ENCODE measurements at places on chromosomes 3 and 15. TPM values are rescaled to one million over a fixed set of nuclear protein-coding genes. Genes with fewer than 3 reads are reported as not detected.

SLC22A13 gene
- 0.08 TPM for polyA plus RNA-seq

RHOV gene
- 5.3 TPM for polyA plus RNA-seq

DNA sequence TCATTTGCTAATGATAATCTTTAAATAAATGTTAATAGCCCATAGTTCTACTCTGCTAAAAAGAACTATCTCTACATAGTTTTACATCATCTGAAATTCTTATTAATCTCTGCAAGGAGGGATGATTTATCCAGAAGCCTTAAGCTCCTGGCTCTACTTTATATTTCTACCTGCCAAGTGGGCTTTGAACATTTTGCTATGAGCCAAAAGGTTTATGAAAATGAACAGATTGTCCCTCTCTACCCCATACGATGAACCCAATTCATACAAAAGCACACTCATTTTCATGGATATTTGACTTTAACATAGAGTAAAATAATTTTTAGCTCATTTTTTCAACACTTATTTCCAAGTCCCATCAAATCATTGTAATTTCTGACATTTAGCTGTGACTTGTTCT lies 611.0 kb downstream of the NSUN3 start:
- H3K27me3 ChIP-seq = no peaks in the 10 kb centered on the region
- no peak overlapping the region for H3K27ac ChIP-seq
- no peak overlapping the region for H3K4me3 ChIP-seq
- DNase-seq = no peak

GRCh38 chr3:157443905-157444796 lies 7.5 kb downstream of the PTX3 start:
- H3K4me3 ChIP-seq = no peak overlapping the region
- no peaks in the 10 kb centered on the region for H3K36me3 ChIP-seq
- DNase-seq = peak; percentile 59
- no peaks in the 10 kb centered on the region for H3K27me3 ChIP-seq
- H3K4me1 ChIP-seq = peaks cover 9% of the 10 kb centered on the region
- H3K27ac ChIP-seq = no peak overlapping the region

- H3K36me3 ChIP-seq = no peaks in the 10 kb centered on the region
- H3K27me3 ChIP-seq = no peaks in the 10 kb centered on the region
- H3K27ac ChIP-seq = no peak overlapping the region
- H3K4me1 ChIP-seq = peaks cover 11% of the 10 kb centered on the region
- no peak overlapping the region for H3K4me3 ChIP-seq
These were observed 2.6 kb downstream of the PRC1 start for GRCh38 chr15:90991587-90992285.

GRCh38 chr3:172107403-172107802 lies 68.0 kb downstream of the FNDC3B start:
- H3K36me3 ChIP-seq = no peaks in the 10 kb centered on the region
- H3K4me1 ChIP-seq = peaks cover 23% of the 10 kb centered on the region
- no peak overlapping the region for H3K4me3 ChIP-seq
- no peak for DNase-seq
- no peak overlapping the region for H3K27ac ChIP-seq

GRCh38 chr3:19866751-19867347 lies 67.2 kb downstream of the EFHB start:
- no peaks in the 10 kb centered on the region for H3K4me1 ChIP-seq
- H3K27me3 ChIP-seq = no peaks in the 10 kb centered on the region
- no peaks in the 10 kb centered on the region for H3K36me3 ChIP-seq

DNA sequence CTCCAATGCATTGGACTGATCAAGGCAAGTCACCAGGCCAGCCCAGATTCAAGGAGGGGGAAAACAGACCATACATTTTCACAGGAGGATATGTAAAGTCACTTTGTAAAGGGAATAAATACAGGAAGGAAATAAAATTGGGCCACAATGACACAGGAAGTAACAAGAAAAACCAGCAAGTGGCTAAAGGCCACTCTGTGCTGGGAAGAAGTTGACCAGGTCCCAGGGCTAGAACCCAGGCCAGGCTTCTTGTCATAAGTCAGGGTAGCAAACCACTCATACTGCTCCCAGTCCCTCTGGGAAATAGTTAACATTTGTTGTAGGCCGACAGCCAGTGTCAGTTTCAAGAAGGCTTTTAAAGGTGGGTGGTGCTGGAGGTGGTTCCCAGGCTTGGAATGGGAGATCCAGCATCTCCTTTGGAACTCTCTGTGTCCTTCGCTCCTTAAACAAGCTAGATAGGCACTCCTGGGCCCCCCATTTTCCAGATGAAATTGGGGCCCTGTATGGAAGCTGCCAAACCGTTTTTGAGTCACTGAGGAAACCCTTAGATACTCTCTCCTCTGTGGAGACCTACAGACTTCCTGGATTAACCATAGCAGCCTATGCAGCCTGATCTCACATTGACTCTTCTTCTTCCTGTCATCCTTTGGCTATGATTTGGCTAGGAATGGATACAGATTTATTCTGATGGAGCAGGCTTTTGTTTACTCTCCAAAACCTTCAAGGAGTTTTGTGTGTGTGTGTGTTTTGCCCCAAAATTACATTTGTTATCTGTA lies 14.7 kb upstream of the EDC3 start:
- no peaks in the 10 kb centered on the region for H3K27me3 ChIP-seq
- no peak for DNase-seq
- H3K36me3 ChIP-seq = no peaks in the 10 kb centered on the region

CCR2 gene
- 1.7 TPM for polyA plus RNA-seq

SPESP1 gene
- polyA plus RNA-seq = 1.5 TPM

- H3K36me3 ChIP-seq = peaks cover 11% of the 10 kb centered on the region
- no peaks in the 10 kb centered on the region for H3K27me3 ChIP-seq
- peak within 1 kb of the TSS; percentile 53 for H3K4me3 ChIP-seq
These were observed at the start of gene PPM1M for GRCh38 chr3:52245322-52246263. TSS of gene PPM1M (plus strand) at chr3:52245759. CDS start at chr3:52245825, 66 bp downstream.

NLGN1 gene
- polyA plus RNA-seq = 0.24 TPM

DAZL gene
- polyA plus RNA-seq = not detected

DNA sequence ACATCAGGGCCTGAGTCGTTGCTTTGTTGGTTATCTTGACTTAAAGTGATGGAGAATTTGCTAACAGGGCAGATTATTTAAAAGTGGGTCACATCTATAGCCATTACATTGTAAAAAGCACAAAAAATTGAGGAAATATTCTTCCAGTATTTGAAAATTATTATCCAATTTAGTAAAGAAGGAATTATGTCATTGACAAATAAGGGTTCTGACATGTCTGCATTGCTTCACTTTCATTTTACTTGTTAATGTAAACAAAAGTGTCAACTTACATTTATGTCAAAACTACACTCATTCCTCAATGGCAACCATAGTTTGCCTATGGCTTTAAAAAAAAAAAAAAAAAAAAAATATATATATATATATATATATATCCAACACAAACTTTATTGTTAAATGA lies 3.4 kb upstream of the PARP14 start:
- H3K4me3 ChIP-seq = no peak overlapping the region
- no peak for DNase-seq
- H3K4me1 ChIP-seq = no peaks in the 10 kb centered on the region
- H3K27me3 ChIP-seq = no peaks in the 10 kb centered on the region

TGM4 gene
- polyA plus RNA-seq = 0.01 TPM

THAP10 gene
- polyA plus RNA-seq = 1.5 TPM

DNA sequence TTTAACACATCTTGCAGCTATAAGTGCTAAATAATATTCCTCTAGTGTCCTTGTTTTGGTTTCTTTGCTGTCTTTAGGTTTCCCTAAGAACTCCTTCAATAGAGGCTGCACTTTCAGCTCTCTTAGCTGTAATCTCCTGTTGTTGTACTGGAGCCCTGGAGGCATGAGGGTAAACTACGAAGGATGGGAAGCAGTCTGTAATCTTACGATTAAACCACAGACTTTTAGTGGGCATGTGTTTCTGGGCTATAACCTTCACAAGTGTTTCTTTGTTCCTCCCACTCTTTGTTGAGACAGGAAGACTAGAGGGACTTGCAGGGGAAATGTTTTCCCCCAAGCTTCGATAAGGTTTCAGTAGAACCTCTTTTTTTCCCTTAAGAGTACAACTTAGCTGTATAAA lies 1058.1 kb downstream of the NSUN3 start:
- H3K27me3 ChIP-seq = no peaks in the 10 kb centered on the region
- H3K36me3 ChIP-seq = no peaks in the 10 kb centered on the region
- no peaks in the 10 kb centered on the region for H3K4me1 ChIP-seq
- no peak overlapping the region for H3K4me3 ChIP-seq
- no peak overlapping the region for H3K27ac ChIP-seq

DNA sequence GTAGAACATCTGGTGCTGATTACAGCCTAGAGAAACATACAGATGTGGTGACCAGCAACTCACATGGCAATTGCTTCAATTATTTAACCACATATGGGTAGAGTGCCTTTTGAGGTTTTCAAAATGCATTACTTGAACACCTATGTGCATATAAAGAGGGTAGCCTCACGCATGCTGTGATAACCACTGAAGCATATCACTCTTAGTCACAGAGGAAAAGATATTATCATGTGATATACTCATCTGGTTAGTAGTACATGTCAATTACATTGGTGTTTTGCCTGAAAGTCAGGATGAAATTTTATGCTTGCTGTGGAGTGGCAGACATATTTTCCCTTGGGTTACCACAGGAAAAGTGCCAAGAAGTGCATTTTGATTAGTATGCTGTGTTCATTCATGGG lies 459.3 kb upstream of the AGTR1 start:
- no peaks in the 10 kb centered on the region for H3K4me1 ChIP-seq
- no peaks in the 10 kb centered on the region for H3K36me3 ChIP-seq
- no peaks in the 10 kb centered on the region for H3K27me3 ChIP-seq

DNA sequence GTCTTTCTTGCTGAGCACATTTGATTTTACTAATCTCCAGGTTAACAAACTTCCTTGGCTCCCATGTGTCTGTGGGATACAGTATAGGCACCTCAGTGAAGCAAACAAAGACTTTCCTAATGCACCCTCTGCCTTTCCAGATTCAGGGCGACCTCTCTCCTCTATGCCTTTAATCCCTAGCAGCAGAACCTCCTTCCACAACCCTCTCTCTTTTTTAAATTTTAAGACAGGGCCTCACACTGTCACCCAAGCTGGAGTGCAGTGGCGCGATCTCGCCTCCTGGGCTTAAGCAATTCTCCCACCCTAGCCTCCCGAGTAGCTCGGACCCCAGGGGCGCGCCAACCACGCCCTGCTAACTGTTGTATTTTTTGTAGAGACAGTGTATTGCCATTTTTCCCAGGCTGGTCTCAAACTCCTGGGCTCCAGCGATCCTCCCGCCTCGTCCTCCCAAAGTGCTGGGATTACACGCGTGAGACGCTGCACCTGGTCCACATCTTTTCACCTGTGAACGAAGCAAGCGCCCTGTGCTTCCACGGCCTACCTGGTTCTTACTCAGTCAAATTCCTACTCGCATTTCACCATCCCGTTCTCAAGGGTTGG lies 1.7 kb upstream of the HACD3 start:
- no peak for DNase-seq
- H3K4me1 ChIP-seq = peaks cover 19% of the 10 kb centered on the region
- no peaks in the 10 kb centered on the region for H3K36me3 ChIP-seq
- H3K27me3 ChIP-seq = no peaks in the 10 kb centered on the region

VEPH1 gene
- polyA plus RNA-seq = 14.6 TPM

DNA sequence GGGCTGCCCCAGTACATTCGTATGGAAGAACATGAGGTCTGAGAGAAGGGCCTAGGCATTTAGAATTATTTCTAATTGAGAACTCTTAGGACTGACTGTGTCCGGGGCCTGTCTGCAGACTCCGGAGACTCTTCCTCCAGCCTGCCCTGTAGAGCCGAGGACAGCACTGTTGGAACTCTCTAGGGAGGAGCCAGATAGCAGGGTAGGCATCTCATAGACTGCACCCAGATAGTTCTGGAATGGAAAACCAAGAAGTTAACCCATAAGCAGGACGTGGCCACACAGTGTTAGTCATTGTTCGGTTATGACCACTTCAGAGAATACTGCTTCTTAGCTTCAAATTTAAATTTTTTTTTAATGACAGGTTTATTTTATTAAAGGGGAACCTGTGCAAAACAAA lies 59.5 kb downstream of the SNRK start:
- no peak overlapping the region for H3K4me3 ChIP-seq
- peaks cover 12% of the 10 kb centered on the region for H3K4me1 ChIP-seq
- H3K27me3 ChIP-seq = no peaks in the 10 kb centered on the region
- no peak for DNase-seq

DNA sequence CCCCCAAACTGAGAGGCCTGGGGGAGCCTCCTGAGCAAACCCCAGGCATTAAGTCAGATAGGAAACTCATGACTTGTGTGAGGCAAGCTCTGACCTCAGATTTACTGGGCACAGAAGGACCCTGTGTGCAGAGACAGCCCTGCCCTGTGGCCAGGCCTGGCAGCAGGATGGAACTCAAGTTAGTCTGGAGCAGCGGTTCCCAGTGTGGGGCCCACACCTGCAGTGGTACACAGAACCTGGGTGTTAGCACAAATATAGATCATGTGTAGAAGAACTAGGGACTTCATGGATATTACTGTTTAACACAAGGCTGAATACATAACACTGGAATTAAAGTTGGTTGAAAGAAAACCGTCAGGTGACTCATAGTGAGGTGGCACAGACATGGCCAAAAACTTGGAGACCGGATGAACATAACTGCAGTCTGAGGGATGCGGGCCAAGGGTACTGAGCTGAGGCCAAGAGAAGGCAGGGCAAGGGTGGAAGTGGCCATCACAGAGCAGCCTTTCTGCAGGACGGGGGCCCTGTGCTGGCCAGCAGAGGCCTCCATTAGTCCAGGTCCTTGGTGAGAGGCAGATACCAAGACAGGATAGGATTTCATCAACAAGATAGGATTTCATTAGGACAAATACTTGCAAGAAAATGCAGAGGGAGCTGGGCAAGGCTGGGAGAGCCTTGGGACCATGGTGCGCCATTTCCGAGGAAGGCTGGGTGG lies 40.9 kb downstream of the IRAK2 start:
- H3K27me3 ChIP-seq = no peaks in the 10 kb centered on the region
- no peak overlapping the region for H3K27ac ChIP-seq
- no peaks in the 10 kb centered on the region for H3K36me3 ChIP-seq
- H3K4me3 ChIP-seq = no peak overlapping the region
- H3K4me1 ChIP-seq = no peaks in the 10 kb centered on the region

DNA sequence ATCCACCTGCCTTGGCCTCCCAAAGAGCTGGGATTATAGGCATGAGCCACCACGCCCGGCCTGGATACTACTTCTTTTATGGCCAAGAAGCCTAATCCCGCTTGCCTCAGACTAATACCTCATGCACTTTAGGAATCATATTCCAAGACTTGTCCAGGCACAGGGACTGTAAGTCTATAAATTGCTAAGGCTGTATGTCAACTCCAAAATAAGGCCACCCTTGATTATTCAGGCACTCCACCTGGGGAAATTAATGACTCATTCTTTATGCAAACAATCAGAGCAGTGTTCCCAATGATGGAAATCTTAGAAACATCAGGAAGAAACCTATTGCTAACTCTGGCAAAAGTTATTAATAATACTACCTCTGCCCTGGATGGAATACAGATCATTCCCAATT lies 98.4 kb downstream of the ERC2 start:
- no peak overlapping the region for H3K4me3 ChIP-seq
- no peaks in the 10 kb centered on the region for H3K36me3 ChIP-seq
- H3K4me1 ChIP-seq = peaks cover 3% of the 10 kb centered on the region
- no peak for DNase-seq
- H3K27me3 ChIP-seq = no peaks in the 10 kb centered on the region

FSTL1 gene
- polyA plus RNA-seq = 24.9 TPM
